ENCODE measurements at places on chromosomes 5 and 9. TPM values are rescaled to one million over a fixed set of nuclear protein-coding genes. Genes with fewer than 3 reads are reported as not detected.
A peak's percentile ranks its signal among the peaks of the same experiment; 100 is the strongest.

Gene ANKRD20A1
- polyA plus RNA-seq, result not detected

Gene SPINK13
- not detected for polyA plus RNA-seq

Gene FCN1
- not detected for polyA plus RNA-seq

Gene GARNL3
- 2.7 TPM for polyA plus RNA-seq

Gene CCDC187
- not detected for polyA plus RNA-seq

Gene OGN
- 1.3 TPM for polyA plus RNA-seq

Gene ZNF883
- 1.3 TPM for polyA plus RNA-seq

DNA sequence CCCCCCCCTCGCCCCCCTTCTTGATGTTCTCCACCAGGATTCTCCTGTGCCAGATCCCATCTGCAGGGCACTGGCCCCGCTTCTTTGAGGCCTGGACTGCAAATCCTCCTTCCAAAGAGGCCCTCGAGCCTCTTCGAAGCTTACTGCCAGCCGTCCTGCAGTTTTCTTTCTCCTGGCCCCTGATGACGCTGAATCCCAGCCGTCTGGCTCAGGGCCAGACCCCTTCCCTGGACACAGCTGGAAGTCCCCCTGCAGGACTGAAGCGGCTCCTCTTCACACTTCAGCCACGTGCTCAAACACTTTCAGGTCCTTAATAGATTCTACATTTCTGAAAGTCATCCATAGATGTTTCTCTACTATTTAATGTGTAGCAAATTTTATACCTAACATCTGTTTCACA, 121.5 kb downstream of the EHMT1 start:
- peak; percentile 18 for DNase-seq

DNA sequence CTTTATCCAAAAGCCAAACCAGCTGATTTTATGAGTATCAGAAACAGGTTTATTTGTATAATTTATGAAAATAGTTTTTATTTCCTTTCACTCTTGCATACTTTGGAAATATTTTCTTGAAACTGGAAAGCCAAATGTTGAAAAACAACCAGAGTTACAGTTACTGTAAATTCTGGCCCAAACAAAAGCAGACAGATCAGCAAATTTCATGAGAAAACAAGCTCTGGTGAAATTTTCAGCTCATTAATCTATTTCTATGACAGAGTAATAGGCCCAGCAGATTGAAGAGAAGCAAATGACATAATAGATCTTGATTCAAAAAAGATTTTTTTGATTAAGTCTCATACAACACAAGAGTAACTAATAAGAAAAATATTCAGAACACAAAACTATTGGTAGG, 182.7 kb downstream of the ENC1 start:
- no peak for DNase-seq

DNA sequence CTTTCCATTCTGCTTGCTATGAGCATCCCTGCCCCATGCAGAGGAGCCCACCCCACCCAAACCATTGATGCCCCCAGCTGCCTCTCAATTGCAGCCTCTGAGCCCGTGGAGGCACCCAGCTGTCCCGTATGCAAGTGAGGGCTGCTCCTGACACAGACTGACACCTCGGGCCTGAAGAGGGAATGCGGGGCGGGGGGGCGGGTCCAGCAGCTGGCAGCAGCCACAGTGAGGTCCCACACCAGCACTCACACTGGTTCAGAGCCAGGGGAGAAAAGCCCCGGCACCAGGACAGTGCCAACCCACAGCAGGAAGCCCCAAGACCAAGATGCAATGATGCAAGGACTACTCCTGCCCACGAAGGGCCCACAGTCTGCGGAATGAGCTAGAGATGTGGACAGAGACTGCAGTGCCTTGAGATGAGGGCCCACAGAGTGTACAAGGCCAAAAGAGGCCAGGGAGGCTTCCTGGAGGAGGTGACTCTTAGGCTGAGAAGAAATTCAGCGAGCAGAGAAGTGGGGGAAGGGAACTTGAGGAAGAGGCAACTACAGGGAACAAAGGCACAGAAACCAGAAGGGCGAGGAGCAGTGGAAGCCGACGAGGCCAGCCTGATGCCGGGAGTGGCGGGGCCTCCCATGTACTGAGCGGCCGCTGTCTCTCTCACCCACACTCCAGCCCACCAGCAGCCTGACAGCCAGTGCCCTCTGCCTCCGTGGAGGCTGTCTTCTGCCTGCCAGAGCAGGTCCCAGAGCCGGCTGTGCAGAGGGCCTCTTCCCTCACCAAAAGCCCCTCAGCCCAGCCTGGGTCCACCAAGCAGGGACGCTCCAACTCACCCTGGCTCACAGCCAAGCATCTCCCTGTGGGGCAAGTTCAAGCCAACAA, 9.2 kb downstream of the EEIG1 start:
- no peak for DNase-seq

- DNase-seq, result no peak
These were observed 15.4 kb upstream of the RFX3 start for GRCh38 chr9:3541206-3541605.

GRCh38 chr9:89352451-89352850, 34.2 kb downstream of the SECISBP2 start:
- DNase-seq, result no peak

DNA sequence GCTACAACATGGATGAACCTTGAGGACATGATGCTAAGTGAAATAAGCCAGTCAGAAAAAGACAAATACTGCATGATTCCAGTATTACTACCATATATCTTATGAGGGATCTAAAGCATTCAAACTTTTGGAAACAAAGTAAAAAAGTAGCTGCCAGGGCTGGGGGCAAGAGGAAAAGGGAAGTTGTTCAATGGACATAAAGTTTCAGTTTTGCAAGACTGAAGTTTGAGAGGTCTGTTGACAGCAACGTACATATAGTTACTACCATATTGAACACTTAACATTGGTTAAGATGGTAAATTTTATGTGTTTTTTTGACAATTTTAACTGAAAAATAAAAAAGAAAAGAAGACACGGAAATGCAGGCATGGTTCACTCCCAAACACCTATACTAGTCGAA, 77.6 kb downstream of the MAPKAP1 start:
- no peak for DNase-seq

DNA sequence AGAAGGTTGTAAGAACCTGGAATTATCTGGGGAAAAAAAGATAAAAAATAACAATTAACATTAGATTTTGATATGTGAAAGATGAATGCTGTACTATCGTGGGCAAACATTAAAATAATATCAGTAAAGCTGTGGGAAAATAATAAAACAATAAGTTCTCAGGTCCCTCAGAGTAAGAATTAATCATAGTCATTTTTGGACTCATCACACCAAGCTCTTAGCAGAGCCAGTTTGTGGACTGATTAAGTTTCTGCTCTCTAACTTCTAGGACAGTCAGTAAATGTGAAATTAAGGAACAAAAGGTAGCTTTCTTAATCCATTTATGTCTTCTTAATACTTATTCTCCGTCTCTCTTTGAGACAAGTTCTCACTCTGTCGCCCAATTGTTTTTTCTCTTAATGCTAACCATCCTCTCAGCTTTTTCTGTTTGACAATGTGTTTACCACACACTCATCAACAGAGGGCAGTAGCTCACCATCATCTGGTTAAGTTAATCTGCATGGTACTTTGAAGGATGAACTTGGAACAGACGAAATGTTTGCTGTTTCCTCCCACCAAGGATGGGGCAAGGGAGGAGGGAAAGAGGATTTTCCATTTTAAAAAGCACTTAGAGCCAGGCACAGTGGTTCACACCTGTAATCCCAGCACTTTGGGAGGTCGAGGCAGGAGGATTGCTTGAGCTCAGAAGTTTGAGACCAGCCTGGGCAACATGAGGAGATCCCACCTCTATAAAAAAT, 5.3 kb upstream of the ACO1 start:
- peak; percentile 63 for DNase-seq

DNA sequence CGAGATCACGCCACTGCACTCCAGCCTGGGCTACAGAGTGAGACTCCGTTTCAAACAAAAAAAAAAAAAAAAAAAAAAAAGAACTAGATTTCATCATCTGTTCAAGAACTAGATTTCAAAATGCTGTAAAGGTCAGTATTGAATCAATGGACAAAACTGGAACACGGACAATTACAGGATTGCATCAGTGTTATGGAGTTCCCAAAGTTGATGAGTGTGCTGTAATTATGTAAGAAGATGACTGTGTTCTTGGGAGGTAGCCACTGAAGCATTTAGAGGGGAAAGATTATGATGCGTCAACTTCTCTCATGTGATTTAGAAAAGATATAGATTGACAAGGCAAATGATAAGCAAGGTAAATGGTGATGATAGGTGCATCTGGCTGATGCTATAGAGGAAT, 6.5 kb downstream of the FAM240B start:
- DNase-seq, result peak; percentile 30

DNA sequence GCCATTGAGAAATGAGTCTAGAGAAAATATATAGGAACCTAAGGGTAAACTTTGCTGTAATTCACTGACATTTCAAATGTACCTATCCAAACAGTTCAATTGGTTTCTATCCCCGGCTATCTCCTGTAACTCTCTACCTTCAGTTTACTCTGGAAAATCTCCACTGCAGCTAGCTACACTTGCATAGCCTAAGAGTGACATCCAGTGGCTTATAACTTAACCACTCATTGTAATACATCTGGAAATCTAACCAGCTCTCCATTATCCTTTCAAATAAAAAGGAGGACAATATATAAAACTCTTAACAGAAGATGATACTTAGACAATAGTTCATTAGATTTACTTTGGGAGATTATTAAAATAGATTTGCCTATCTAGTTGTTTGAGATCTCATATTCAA, 35.3 kb upstream of the SPDL1 start:
- no peak for DNase-seq

DNA sequence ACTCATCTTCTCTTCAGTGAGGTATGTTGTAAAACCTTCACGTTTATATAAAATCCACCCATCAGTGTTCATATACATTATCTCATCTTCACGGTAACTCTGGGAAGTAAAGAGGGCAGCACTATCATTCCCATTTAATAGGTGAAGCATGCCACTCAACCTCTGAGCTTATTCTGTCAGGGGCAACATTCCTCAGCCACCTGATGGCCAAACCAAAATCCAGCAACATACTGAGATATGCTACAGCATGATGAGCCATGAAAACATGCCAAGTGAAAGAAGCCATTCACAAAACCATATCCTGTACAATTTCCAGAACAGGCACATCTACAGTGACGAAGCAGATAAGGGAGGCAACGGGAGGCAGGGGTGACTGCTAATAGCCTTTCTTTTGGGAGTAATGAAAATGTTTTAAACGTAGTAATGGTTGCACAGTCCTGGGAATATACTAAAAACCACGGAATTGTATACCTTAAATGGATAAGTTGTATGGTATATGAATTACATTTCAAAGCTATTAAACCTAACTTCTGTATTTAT, 167.4 kb downstream of the TSSK1B start:
- DNase-seq, result no peak

DNA sequence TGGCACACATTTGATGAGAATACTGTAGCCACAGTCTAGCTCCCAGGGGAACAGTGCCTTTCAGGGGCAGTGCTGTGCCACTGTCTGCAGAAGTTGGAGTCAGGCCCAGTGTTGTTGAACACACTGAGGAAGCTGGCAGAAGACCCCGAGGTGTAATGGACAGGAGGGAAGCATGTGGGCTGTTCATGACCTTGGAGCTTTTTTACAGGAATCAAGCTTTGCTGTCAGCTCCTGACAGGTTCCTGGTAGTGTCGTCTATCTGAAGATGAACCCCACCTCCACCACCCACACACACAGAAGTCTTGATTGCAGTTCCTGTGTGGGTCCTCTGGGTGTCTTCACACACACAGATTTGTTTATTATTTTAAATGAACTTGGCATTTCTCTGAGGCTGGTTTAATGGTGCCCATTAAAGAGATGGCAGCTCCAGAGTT, 40.3 kb upstream of the TNFAIP8 start:
- no peak for DNase-seq

DNA sequence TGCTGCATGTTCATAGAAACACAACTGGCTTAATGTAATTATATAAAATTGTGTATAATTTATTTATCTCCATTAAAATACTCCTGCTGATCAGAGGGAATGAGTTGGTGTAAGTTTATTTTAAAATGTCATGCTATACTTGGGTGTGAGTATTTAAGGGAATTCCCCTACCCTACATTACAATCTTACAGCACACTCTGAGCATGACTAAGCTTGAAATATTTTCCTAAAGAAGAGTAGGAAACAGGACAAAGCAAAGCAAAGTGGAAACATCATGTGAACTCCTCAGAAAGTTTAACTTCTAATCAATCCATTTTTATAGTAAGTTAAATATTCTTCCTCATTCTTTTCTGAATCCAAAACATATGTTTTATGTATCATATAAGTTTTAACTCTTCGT, 1271.3 kb downstream of the EFNA5 start:
- no peak for DNase-seq

Data from AG04450 (cell line).